ENCODE measurements at places on chromosomes 6 and 20.

GRCh38 chr6:127114214-127114760 is 4.2 kb upstream of the RSPO3 start:
- no peak for DNase-seq

- peak; percentile 90 for DNase-seq
These were observed 27.5 kb upstream of the BCLAF1 start for GRCh38 chr6:136317021-136317694.

GRCh38 chr6:132812255-132812732 is 2.1 kb upstream of the RPS12 start:
- no peak for DNase-seq

- peak; percentile 68 for DNase-seq
These were observed 79.0 kb downstream of the NRSN1 start for GRCh38 chr6:24205020-24205492.

- DNase-seq: no peak
These were observed 168.0 kb upstream of the ID4 start for GRCh38 chr6:19669206-19669605.

DNA sequence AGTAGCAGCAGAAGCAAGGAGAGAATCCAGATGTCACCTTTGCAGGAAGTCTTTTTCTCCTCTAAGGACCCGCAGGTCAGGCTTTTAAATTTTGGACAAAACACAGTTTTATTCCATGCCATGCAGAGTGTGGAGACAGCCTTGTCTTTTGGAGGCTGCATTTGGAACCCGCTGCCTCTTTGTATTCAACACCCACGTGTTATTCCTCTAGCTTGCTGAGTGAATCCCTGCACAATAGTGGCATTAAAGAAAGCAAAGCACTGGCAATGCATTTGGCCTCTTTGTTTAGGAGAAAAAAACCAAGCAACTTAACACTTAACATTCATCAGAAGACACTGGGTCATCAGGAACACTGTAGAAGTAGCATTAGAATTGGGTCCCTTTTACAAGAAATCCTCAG is 43.5 kb downstream of the TFAP2B start:
- no peak for DNase-seq

GRCh38 chr6:117840541-117840983 is 66.5 kb upstream of the SLC35F1 start:
- peak; percentile 84 for DNase-seq

GRCh38 chr6:77457720-77458349 is 5.5 kb downstream of the HTR1B start:
- peak; percentile 95 for DNase-seq

GRCh38 chr6:2862712-2863181 is 21.1 kb upstream of the SERPINB1 start:
- no peak for DNase-seq

DNA sequence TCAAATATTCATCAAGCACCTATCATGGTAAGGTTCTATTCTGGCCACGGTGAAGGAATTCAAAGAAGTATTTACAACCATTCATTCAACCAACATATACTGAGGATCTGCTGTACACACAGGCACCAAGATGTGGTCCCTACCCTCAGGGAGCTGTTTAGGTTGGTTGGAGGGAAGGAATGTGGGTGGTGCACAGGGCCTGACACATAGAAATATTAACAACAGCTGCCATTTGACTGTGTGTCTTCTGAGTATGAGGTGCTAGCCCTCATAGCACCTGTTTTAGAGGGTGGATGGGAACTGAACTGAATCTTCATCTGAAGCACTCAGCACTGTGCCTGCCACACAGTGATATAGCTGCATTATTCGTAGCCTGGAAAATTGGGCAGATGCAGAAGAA is 7.3 kb downstream of the SNPH start:
- no peak for DNase-seq

DNA sequence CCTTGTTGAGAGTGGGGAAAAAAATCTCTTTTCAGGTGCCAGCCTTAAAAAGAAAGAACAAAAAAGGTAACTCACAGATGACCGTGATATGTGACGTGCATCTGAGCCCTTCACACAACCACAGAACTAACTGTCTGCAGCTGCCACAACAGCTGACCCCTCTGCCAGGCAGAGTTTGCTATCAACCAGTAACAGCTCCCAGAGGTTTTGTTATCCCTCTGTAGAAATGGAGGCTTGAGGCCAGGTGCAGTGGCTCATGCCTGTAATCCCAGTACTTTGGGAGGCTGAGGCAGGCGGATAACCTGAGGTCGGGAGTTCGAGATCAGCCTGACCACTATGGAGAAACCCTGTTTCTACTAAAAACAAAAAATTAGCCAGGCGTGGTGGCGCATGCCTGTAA is 42.8 kb downstream of the SLC52A3 start:
- no peak for DNase-seq

- DNase-seq: no peak
These were observed 392.8 kb downstream of the ADGRB3 start for GRCh38 chr6:69027861-69028260.

DNA sequence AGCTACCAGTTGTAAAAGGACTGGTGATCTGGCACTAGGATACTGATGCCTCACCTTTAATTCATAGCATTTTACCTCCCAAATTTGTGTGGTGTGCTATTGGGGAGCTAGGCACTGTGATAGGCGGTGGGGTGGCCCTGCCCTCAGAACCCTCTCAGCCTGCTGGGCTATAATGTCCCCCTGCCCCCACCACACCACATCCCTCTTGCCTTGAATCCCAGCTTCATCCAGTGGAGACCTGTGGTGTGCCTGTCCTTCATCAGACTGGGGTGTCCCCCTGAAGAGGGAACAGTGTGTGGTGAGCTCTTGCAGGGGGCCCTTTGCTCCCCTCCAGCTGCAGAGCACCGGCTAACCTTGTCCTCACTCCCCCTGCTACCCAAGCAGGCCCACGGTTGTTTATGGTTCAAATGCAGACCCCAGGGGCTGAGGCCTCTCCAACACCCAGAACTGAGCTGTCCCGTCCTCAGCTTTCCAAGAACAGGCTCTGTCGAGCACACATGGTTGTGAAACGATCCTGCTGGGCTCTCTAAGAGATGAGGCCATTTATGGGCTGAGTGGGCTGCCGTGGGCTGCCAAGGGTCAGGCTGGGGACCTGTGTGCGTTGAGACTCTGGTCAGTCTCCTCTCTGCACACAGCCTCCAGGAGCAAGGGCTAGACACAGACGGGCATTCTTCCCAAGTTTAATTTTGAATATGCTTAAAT is 26.9 kb upstream of the VEGFA start:
- no peak for DNase-seq

- DNase-seq: peak; percentile 57
These were observed 402 bp upstream of the TAF8 start for GRCh38 chr6:42049948-42050296.

DNA sequence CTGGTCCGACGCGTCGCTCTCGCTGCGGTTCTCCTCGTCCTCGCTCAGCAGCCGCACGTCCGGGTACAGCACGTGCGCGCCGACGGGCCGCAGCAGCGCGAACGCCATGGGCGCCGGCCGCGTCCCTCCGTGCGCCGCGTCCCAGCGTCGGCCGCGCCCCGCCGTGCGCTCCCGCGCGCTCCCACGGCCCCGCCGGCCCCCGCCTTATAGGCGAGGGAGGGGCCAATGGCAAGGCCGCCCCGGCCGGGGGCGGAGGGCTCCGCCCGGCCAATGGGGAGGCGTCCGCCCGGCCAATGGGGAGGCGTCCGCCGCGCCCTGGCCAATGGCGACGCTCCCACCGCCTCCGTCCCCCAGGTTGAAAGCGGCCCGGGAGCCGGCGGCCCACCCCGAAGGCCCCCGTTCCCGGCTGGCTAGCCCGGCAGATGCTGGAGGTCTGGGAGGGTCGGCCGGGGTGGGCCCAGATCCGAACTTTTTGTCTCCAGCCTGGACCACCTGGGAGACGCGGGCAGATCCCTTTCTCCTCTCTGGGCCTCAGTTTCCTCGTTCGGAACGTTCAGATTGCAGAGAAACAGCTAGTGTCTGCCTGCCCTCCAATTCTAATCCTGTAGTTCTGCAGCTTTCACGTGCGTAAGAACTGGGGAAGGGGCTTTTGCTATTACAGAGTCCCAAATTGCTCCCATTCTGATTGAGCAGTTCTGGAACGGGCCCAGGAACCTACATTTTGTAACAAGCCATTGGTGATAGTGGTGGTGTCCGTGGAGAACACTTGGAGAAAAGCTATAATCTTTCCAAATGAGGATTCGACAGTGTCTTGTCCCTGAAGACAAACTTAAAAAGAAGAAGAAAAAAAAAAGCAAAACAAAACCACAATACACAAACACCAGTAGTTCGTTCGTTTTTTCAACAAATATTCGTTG is at the start of gene TCF15:
Gene TCF15 (minus strand): TSS at position 180 of the 917 bp plus-strand sequence. CDS start 72 bp downstream, at position 108.
- DNase-seq: peak; percentile 85

DNA sequence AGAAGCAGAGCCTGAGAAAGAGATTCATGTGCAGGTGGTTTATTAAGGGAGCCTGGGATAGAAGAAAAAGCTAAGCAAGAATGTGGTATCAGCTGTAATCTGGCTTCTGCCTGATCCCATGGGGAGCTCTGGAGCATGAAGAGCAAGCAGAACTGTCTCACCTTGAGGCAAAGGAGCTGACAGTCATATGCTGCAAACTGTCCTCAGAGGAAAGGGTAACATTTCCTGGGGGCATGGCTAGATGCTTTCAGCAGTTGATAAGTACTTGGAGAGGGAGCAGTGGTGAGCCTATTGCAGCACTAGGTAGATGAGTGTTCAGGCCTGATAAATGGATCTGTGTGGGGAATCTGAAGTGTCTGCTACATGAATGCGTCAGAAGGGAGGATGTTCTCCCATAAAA is 621.5 kb upstream of the BTBD3 start:
- DNase-seq: no peak

- peak; percentile 19 for DNase-seq
These were observed 1.4 kb upstream of the MICAL1 start for GRCh38 chr6:109456710-109457561.

- no peak for DNase-seq
These were observed 27.4 kb downstream of the MRS2 start for GRCh38 chr6:24430086-24430485.

All from GM23338 (cell line).